ENCODE measurements at places on chromosomes 1 and 21.
A peak's percentile ranks its signal among the peaks of the same experiment; 100 is the strongest.

DNA sequence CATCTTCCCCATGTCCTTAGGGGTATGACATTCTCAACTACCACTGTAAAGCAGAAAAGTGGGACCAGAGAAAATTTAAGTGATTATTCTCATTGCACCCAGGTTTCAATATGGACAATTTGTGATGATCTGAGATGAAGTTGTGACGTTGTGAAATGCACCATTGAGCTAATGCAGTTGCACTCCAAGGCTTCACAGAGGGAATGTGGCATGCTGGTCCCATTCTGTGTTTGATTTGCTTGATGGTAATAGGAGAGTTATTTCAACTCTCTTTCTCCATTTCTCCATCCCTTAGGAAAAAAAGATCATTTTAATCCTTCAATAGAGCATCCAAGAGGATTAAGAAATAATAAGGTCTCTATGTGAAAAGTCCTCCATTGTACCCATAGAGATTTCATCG is 136.6 kb downstream of the SLC30A10 start:
- DNase-seq, result no peak

DNA sequence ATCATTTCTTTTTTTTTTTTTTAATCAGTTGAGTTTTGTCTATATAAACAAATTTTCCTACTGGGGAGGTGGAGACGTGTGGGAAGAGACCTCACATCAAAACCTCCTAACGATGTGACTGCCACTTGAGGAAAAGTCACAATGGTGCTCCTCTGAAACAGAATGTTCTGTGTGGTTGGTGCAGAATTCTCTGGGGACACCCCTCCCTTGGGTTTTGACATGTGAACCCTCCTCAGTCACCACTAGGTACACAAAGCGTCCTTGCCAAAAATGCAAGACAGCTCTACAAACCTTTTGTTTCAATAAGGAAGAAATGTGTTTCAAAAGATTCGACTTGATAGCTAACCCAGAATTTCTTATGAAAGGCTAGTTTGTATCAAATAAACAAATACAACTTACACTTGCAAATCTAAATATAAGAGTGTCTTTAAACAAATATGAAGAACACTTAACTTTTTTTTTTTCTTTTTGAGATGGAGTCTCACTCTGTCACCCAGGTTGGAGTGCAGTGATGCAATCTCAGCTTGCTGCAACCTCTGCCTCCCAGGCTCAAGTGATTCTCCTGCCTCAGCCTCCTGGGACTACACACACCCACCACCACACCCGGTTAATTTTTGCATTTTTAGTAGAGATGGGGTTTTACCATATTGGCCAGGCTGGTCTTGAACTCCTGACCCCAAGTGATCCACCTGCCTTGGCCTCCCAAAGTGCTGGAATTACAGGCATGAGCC is 9.3 kb downstream of the SLC25A24 start:
- no peak for DNase-seq

DNA sequence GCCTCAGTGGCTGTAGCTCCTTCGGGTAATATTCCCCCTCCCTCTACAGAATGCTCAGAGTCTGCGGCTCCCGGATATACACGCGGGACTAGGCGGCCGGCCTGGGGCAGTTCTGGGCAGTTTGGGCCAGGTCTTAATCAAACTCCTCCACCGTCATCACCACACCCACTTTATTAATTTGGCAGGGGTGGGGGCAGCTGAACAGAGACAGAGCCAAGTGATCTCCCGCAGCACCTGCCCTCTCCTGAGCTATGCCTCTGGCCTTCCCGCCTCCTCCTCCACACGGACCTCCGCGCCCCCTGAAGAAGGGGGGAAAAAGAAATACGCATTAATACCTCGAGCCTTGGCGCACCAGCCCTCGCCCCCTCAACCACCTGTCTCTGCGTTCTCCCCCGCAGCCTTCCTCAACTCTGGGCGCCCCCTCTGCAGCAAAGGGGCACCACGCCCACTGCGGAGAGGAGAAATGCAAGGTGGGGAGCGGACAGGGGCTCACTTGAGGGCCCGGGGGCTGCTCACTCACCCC is 42.6 kb downstream of the CD34 start:
- no peak for DNase-seq

DNA sequence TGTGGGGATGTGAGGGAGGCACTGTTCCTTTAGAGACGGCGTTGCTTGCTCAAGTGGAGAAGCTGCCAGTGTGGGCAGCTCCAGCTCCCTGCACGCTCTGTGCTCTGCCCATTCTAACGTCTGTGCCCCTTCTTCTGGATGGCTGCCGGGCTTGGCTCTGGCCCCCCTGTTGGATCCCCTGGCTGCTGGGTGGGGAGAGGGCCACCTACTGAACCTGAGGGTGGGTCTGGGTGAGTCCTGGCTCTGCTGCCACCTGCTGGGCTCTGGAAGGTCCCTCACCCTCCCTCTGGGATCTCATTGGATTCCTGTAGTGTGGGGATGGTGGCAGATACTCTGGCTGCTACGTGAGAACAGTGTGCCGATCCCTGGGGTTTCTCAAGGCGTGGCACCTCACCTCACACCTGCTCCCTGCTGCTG is 5.0 kb downstream of the PFKL start:
- DNase-seq, result peak; percentile 34

DNA sequence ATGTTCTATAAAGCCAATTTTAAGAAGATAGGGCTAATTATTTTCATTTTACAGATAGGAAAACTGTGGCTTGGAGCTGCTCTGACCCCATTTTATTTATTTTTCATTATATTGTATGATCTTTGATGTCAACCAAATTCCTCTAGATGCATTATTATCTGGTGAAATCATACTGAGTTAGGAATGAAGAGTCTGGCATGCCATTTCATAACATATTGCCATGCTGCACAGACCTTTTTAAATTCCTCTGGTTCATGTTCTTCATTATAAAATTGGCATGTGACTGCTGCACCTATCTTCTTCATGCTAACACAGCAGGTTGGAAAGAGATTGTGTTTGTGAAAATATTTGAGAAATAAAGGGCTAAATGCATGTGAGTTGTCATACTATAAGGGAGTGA is 12.7 kb downstream of the PRRX1 start:
- no peak for DNase-seq

DNA sequence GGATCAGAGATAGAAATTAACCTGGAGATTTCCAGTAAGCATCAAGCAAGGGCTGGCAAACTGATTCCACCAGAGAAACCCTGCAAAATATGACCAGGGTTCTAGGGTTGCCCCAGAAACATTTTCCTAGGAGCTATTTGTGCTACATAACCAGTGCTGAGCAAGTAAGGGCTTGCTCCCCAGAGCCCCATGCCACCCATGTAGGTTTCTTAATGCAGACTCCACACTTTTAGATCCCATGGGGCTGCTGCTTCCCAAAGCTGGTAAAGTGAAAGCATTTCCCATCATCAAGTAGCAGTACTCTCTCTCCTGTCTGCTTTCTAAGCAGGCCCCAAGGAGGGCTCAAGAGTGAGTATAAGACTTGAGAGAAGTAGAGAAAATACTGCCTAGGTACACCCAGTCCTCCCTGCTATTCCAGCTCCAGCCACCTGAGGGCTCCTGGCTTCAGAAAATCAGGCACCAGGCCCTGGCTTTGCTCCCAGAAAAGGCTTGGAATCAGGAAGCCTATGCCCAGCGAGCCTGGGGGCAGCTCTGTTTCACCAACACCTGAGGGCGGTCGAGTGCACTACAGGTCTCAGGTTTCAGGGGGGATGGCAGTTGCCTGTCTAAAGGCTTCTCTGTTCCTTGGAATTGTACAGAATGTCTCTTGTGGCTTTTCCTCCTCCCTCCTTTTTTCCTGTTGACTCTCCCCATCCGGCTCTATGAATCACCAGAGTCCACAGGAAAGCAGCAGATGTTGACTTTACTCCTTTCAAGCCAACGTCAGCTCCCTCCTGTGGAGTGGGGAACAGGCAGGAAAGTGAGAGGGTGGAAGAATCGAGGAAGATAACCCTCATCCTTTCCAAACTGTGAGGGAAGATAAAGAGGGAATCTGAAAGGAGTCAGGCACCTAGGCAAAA is 6.2 kb upstream of the ANKRD35 start:
- peak; percentile 24 for DNase-seq

DNA sequence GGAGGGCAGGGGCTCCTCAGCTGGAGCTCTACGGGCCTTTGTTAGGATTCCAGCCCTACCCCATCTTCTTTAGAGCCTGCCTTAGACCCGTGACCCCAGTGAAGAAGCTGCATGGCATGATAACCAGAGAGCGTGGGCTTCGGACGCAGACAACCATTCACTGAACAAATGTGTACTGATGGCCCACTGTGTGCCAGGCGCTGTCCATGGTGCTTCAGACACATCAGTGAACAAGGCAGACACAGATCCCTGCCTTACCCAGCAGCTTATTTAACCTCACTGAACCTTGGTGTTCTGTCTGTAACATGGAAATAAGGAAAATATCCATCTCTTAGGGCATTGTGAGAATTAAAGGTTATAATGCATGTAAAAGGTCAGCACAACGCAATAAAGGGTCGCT is 9.5 kb downstream of the CHIT1 start:
- no peak for DNase-seq

DNA sequence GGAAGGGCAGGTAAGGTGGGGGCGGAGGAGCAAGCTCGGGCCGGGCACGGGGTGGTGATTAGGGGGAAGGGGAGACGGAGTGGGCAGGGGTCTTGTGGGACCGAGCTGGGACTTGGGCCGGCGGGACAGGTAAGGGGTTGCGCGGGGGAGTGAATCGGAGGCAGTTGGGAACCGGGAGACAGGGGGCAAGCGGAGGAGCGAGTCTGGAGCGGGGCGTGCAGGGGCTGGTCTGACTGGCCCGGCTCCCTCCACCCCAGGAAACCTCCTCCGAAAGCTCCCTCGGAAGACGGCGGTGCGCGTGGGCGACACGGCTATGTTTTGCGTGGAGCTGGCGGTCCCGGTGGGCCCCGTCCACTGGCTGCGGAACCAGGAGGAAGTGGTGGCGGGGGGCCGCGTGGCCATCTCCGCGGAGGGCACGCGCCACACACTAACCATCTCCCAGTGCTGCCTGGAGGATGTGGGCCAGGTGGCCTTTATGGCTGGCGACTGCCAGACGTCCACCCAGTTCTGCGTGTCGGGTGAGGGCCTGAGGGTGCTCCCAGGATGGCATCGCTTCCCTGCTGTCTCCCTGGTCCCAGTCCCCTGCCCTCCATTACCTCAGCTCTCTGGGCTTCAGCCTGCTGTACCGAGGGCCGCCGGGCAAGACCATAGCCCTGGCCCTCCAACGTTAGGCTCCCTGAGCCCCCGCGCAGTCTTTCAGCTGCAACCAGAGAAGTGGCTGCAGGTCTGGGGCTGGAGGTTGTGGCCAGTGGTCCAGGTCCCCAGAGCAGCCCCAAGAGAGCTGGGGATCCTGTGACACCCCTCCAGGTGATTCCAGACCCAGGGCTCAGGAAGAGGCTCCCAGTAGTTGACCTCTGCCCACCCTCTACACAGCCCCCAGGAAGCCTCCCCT is 6.3 kb downstream of the OBSCN start:
- DNase-seq, result no peak

DNA sequence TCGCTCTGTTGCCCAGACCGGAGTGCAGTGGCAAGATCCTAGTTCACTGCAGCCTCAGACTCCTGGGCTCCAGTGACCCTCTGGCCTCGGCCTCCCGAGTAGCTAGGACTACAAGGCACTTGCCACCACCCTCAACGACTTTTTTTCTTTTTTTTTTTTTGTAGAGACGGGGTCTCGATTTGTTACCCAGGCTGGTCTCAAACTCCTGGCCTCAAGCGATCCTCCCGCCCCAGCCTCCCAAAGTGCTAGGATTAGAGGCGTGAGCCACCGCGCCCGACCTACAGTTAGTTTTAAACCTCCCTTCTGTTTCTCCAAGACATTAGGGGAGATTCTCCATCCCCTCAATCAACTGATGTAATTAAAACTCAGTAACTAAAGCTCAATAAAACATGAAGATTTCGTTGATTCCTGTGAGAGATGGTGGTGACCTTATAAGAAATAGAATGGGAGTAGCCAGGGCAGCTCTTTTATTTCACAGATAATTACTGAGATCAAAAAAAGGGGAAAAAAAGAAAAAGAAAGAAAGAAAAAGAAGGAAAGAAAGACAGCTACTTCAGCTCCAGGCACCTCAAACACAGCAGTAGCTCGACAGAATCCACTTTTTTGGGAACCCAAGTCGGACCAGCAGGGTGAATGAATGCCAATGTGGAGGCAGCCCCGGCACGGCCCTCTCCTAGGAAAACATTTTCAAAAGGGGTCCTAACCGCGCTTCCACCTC is 598 bp downstream of the GON4L start:
- no peak for DNase-seq

DNA sequence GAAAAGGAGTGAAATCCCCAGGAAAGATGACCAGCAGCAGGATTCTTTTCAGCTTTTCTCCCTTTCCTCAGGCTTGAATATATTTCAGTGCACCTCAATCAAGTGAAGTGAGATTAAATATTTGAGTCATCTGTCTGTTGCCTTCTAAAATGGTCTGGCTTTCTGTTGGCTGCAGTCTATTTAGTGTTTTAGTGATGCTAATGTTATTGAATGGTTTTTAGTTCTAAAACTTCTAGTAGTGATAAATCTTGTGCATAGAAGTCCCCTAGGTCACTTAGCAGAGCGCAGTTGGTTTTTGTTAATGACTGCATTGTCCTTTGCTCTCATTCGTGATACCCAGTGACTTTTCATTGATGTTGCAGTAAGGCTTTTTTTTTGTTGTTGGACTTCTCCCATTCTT is 53.5 kb downstream of the ITSN1 start:
- no peak for DNase-seq

DNA sequence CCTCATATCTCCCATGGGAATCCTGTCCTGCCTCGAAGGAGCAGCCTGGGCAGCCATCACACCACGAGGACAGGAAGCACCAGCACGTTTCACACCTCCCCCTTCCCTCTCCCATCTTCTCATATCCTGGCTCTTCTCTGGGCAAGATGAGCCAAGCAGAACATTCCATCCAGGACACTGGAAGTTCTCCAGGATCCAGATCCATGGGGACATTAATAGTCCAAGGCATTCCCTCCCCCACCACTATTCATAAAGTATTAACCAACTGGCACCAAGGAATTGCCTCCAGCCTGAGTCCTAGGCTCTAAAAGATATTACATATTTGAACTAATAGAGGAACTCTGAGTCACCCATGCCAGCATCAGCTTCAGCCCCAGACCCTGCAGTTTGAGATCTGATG is 8.7 kb downstream of the SLAMF8 start:
- no peak for DNase-seq

DNA sequence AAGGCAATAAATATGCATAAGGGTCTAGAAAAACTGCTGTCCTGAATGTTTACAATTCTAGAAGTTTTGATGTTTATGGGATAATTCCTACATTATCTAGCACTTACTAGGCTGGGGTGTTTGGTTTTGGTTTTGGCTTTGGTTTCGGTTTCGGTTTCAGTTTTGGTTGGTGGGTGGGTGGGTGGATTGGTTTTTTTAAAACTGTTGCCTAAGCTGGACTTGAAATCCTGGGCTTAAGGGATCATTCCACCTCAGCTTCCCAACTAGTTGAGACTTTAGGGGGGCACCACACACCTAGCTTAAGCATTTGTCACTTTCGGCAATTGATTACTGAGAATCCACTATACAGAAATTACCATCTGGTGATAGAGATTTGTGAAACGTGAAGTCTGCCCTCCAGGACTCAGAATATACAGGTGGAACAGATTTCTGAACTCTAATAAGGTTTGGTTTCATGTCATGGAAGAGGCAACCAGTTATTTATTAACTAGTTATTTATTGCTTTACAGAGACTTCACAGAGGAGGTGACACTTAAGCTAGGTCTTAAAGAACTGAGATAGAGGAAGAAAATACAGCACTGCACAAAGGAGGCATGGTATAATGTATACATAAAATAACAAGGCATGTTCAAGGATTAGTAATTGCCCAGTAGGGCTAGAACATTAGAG is 69.6 kb downstream of the PIK3R3 start:
- DNase-seq, result peak; percentile 9
